ENCODE measurements at places on chromosomes 11 and 22. TPM values are rescaled to one million over a fixed set of nuclear protein-coding genes. Genes with fewer than 3 reads are reported as not detected.
A peak's percentile ranks its signal among the peaks of the same experiment; 100 is the strongest.

GRCh38 chr22:19679522-19680101 lies 34.7 kb upstream of the SEPTIN5 start:
- H3K27me3 ChIP-seq: peaks cover 31% of the 10 kb centered on the region
- peak; percentile 71 for DNase-seq
- no peaks in the 10 kb centered on the region for H3K4me1 ChIP-seq
- H3K36me3 ChIP-seq: no peaks in the 10 kb centered on the region

DNA sequence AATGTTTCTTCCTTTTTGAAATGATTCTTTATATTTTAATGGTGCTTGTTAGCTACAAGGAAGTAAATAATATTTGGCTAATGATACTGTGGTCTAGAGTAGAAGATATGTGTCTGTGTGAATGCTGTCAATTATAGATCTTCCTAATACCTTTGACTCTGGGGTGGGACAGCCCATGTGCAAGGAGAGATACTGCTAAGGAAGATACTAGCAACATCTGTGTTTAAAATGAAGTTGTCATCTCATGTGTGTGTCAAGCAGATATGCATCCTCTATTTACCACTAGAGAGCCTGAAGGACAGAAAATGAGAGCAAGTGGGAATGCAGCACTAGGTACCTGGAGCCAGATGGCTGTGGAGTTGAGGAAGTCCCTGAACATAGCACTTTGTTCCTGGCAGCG lies 34.1 kb downstream of the PPME1 start:
- no peaks in the 10 kb centered on the region for H3K27me3 ChIP-seq
- H3K27ac ChIP-seq: no peak overlapping the region
- peaks cover 8% of the 10 kb centered on the region for H3K36me3 ChIP-seq

DNA sequence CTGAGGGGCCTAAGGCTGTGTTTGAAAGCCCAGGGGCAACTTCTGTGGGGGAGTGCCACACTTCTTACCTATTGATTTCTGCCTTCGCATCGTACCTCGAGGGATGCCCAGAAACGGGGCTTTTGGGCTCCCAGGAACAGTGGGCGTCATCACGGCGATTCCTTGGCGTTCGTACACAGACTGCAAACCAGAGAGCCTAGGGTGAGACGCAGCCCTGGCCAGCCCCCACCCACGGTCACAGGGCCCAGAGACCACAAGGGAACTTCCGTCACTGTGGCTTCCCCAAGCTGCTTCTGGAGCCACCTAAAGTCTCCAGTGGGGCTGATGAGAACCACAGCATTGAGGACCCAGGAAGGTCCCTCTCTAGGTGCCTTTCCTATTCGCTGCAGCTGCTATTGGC lies 91.9 kb downstream of the CTTN start:
- peak; percentile 65 for DNase-seq
- no peak overlapping the region for H3K4me3 ChIP-seq
- H3K27me3 ChIP-seq: peaks cover 2% of the 10 kb centered on the region
- no peak overlapping the region for H3K27ac ChIP-seq
- H3K4me1 ChIP-seq: no peaks in the 10 kb centered on the region

DNA sequence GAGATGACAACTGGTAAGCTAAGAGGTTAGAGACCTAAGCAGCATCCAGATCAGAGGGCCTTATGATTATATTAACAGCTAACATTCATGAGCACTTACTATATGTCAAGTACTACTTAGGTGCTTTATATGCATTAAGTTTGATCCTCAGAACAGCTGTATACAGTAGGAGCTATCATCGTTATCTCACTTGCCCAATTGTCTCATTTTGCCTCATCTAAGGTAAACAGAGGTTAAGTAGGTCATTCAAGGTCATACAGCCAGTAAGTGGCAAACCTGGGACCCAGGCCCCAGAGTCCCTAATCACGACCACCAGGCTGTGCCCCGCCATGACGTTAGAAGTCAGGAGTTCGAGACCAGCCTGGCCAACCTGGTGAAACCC lies 4.6 kb upstream of the POLR3H start:
- peaks cover 6% of the 10 kb centered on the region for H3K4me1 ChIP-seq
- H3K36me3 ChIP-seq: no peaks in the 10 kb centered on the region
- H3K27ac ChIP-seq: no peak overlapping the region
- peak; percentile 3 for DNase-seq
- H3K4me3 ChIP-seq: no peak overlapping the region

DNA sequence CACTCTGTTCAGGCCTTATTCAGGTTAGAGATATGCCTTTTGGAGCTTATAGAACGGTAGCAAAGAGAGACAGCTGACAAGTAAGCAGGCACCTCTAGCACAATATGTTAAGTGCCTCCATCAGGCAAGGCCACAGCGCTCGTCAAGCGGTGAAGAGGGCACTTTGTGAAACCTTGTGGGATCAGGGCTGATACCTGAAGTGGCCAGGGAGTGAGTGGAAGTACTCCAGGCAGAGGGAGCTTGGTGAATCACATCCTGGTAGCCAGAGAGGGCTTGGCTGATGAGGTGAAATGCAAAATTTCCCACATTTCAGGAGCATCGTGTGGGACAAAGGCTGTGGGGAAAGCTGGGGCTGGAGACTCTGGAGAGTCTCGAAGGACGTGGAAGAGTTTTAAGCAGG lies 87.4 kb downstream of the PKNOX2 start:
- no peaks in the 10 kb centered on the region for H3K4me1 ChIP-seq
- H3K36me3 ChIP-seq: no peaks in the 10 kb centered on the region
- no peak overlapping the region for H3K27ac ChIP-seq
- H3K4me3 ChIP-seq: no peak overlapping the region

GRCh38 chr11:12045914-12046635 lies 37.6 kb upstream of the DKK3 start:
- no peak overlapping the region for H3K4me3 ChIP-seq
- H3K4me1 ChIP-seq: peaks cover 63% of the 10 kb centered on the region
- no peak for DNase-seq
- H3K36me3 ChIP-seq: no peaks in the 10 kb centered on the region
- no peaks in the 10 kb centered on the region for H3K27me3 ChIP-seq

DNA sequence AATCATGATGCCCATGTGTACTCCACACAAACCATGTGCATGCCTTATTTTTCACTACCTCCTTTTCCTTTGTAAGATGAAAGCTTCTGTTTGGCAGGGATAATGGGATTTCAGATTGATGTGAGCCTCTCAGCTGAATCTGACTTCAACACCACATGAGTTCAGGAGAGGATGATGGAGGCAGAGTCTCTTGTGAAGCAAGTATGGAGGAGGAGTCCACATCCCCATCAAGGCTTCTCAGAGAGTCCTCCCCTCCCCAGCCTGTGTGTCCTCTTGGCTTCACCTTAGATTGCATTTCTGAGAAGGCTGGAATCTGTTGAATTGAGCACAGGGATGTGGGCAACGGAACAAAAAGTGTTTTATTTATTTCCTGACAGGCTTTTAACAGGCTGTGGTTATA lies 370.4 kb downstream of the FAT3 start:
- no peak overlapping the region for H3K27ac ChIP-seq
- H3K4me3 ChIP-seq: no peak overlapping the region
- no peaks in the 10 kb centered on the region for H3K4me1 ChIP-seq
- no peaks in the 10 kb centered on the region for H3K27me3 ChIP-seq
- no peak for DNase-seq
- H3K36me3 ChIP-seq: no peaks in the 10 kb centered on the region

DNA sequence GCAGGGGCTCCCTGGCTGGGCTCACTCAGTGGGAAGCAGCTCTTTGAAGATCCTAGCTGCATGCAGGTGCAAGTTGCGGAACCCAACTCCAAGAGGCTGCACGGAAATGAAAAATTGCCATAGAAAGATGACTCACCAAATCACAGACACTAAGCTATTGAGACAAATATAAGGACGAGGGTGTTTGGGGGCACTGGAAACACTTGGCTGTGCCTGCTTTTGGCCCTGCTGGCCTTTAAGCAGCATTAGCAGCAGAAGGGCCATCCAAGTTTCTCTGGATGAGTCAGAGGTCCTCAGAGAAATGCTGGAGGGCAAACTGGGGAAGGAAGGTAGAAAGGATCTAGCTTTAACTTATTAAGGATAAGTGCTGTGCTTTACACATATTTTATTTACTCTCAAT lies 282.3 kb downstream of the KIRREL3 start:
- H3K4me3 ChIP-seq: no peak overlapping the region
- no peaks in the 10 kb centered on the region for H3K36me3 ChIP-seq
- no peaks in the 10 kb centered on the region for H3K27me3 ChIP-seq
- DNase-seq: peak; percentile 80
- H3K4me1 ChIP-seq: peaks cover 6% of the 10 kb centered on the region

DNA sequence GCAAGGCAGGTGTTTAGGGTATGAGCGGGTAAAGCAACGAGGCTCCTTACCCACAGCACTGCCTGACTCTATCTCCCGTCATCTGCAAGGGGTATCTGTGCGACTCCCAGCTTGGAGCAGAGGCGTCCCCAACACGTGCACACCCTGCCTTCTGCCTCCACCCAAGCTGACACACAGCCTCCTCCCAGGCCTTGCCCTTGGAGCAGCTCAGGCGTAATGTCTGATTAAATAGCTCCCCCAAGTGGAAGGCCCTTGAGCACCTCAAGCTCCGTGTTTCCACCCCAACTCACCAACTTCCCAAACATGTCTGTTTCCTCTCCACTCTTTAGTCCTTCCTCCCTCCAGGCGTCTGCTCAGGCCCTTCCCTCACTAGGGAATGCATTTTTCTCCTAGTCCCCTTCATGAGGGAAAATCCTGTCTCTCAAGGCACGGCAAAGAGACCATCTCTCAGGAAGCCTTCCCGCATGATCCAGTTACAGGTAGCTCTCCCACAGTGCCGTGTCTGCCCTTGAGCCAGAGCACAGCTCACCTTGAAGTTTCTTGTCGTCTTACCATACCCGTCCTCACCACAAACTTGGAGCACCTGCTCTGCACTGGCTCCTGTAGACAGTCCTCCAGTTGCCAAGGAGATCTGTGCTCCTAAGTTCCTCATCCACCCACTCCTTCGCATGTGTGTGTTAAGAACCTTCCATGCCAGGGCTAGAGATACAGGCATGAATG lies 15.8 kb downstream of the CYB5R2 start:
- peak; percentile 88 for DNase-seq
- no peaks in the 10 kb centered on the region for H3K36me3 ChIP-seq
- no peak overlapping the region for H3K27ac ChIP-seq
- no peaks in the 10 kb centered on the region for H3K27me3 ChIP-seq

DNA sequence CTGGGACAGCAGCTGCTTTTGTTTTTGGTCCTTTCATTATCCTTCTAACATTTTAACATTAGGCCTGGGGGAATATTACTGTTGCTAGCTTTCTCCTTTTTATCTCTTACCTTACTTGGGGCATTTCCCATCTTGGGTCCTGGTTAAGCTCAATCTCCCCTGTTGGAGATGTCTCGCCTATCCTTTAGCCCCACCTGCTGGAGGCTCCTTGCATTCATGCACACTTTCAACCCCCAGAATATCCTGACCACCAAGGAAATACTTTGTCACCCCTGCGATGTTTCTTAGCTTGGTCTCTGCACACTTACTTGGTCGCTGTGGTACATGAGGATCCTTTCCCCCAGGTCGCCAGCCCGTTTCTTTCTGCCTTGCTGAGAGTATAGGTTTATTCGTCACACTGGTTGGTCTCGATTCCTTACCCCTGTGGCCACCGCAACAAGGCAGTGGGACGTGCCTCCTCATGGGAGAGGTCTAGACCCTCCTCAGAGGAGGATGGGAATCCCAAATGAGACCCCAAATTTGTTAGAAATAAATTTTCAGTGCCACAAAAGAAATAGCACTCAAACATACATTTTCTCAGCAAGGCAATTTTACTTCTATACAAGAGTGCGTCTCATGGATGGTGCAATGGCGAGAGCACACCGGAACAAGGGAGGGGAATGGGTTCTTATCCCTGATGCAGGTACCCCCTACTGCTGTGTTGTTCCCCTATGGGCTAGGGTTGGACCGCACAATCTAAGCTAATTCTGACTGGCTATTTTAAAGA lies 5.4 kb upstream of the TXN2 start:
- no peaks in the 10 kb centered on the region for H3K36me3 ChIP-seq
- no peak overlapping the region for H3K4me3 ChIP-seq
- no peak overlapping the region for H3K27ac ChIP-seq
- peak; percentile 89 for DNase-seq
- no peaks in the 10 kb centered on the region for H3K27me3 ChIP-seq

Gene CRYBB3
- not detected for total RNA-seq

Gene C11orf21
- total RNA-seq: 0.29 TPM

Gene ANO1
- not detected for total RNA-seq

Gene PYGM
- 0.36 TPM for total RNA-seq

Gene GTSE1
- 1.8 TPM for total RNA-seq

Gene TRIM64C
- not detected for total RNA-seq

Data from osteoblast (primary cell).